ENCODE measurements at places on chromosomes 1 and 21.
A peak's percentile ranks its signal among the peaks of the same experiment; 100 is the strongest.

GRCh38 chr1:51535006-51535592, 16.0 kb upstream of the EPS15 start:
- peak; percentile 77 for DNase-seq

GRCh38 chr1:188904201-188904600, 1573.5 kb downstream of the BRINP3 start:
- no peak for DNase-seq

- no peak for DNase-seq
These were observed 121.8 kb upstream of the SPAG17 start for GRCh38 chr1:118306851-118307250.

DNA sequence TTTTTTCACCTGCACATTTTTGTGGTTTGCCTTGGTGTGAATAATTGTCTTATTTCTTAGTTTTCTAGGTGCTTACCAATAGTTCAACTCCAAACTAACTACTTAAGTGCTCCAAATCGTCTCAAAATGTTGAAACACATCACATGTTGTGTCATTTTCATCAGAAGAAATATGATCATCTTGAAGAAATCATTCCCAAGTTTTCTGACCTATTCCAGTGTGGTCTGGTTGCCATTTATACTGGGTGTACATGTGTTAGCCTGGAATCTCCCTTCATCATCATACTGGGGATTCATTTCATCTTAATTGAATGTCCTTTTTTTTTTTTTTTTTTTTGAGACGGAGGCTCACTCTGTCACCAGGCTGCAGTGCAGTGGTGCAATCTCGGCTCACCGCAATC, 67.0 kb downstream of the EIF2B3 start:
- DNase-seq, result peak; percentile 7

DNA sequence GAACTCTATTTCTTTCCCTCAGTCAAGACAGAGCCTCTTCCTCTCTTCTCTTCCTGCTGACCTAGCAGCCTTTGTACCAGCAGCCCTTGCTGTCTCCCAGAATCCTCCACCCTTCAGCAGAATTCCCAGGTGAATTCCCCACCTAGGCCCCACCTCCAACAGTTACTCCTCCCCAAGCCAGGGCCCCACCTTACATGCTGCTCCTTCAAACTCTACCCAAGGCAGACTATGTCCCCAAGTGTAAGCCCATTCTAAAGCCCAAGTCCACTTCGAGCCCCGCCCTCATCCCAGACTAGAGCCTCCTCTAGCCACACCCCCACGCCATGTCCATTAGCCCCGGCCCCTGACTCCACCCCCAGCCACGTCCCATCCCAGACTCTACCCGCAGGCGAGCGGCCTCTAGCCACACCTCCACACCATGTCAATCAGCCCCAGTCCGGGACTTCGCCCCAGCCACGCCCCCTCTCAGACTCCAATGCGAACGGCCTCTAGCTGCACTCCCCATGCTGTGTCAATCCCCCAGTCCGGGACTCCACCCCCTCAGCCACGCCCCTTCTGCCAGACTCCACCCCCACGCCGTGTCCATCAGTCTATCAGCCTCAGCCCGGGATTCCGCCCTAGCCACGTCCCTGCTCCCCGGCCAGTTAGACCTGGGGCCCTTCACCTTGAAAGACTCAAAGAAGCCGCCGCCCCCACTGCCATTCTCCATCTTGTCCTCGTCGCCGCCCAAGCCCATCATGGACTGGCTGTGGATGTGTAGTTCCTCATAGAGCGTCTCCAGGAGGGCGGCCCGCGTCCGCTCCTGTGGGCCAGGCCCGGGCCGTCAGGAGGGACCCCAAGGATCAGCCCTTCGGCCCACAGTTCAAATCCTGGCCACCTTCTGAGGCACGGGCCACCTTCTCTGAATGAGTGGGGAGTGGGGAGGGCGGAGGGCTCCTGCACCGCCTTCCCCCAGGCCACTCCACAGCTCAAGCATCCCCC, 61.3 kb downstream of the RAP1GAP start:
- no peak for DNase-seq

GRCh38 chr1:30123896-30124295, 599.5 kb downstream of the MATN1 start:
- no peak for DNase-seq
